ENCODE measurements at places on chromosomes 16 and 17. TPM values are rescaled to one million over a fixed set of nuclear protein-coding genes. Genes with fewer than 3 reads are reported as not detected.
A peak's percentile ranks its signal among the peaks of the same experiment; 100 is the strongest.

DNA sequence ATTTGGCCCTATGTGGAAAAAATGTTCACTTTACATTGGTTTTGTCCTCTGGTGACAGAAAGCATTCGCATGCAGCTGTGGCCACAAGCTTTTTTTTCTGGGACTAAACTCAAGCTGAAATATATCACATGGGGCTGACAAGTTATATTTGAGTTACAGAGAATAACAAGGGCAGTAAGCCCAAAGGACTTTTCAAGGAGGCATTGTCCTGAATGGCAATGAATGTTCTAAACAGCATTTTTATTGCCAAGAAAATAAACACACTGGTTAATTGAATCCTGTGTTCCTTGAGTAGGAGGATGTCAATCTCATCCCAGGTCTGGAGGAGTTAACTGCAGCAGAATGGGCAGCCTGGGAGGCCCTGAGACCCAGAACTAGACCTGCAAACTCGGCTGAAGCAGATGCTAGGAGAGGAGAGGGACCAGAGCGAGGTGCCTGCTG is 114.5 kb downstream of the COPRS start:
- no peaks in the 10 kb centered on the region for H3K4me1 ChIP-seq
- no peak overlapping the region for H3K27ac ChIP-seq
- no peak overlapping the region for H3K4me3 ChIP-seq
- no peak for DNase-seq

DNA sequence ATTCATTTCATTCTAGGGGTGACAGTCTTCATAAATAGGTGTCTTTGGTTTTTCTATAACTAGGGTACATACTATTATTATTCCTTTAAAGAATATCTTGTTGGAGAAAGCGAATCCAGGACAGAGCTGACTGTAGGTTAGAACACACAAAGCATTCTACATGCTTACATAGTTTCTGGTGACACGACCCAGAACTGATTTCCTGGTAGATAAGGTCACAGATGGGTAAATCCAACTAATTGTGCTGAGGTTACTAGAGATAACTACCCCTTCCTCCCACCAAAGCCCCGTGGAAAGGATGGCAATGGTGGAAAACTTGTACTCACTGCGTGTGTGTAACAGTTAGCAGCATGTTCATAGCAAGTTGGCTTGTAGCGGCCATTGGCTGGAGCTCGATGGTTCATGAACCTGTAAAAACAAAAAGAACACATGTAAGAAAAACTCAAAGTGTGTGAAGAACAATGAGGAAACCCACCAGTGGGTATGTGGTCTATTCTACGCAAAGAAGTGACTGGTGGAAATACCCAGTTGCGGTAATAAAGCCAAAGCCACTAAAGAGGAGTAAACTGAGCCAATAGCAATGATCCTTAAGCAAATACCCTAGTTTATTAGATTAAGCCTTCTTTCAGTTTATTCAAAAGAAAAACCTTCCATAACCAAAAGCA is 7.7 kb downstream of the MMD start:
- DNase-seq = no peak
- no peak overlapping the region for H3K27ac ChIP-seq
- H3K27me3 ChIP-seq = no peaks in the 10 kb centered on the region
- peaks cover 4% of the 10 kb centered on the region for H3K36me3 ChIP-seq
- no peak overlapping the region for H3K4me3 ChIP-seq
- no peaks in the 10 kb centered on the region for H3K4me1 ChIP-seq

- no peaks in the 10 kb centered on the region for H3K27me3 ChIP-seq
- H3K27ac ChIP-seq = no peak overlapping the region
- no peak overlapping the region for H3K4me3 ChIP-seq
- H3K4me1 ChIP-seq = no peaks in the 10 kb centered on the region
Observed at GRCh38 chr16:28218109-28218508, 6.3 kb upstream of the XPO6 start.

The KRTAP2-1 gene
- not detected for total RNA-seq

The NPIPA8 gene
- total RNA-seq = 4.8 TPM

DNA sequence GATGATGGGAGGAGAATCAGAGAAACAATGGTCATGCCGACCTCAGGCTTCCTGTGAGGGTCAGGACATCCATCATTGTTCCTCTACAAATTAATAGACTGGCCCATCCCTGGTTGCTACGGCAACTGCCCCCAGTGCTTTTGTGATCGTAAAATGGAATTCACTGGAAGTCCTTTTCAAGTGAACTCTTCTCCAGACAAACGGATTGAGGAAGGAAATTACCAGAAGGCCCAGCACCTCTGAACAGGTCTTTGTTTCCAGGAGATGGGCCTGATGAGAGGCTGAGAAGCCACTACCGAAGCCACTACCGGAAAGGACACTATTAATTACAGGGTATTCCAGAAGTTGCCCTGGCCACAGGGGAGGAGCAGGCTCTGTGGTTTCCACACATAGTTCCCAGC is 126.0 kb downstream of the MGAT5B start:
- DNase-seq = no peak
- H3K36me3 ChIP-seq = no peaks in the 10 kb centered on the region
- H3K27ac ChIP-seq = peak overlapping the region; percentile 32

GRCh38 chr17:56676810-56677209 is 83.3 kb downstream of the NOG start:
- H3K4me1 ChIP-seq = no peaks in the 10 kb centered on the region
- no peak overlapping the region for H3K27ac ChIP-seq
- H3K4me3 ChIP-seq = no peak overlapping the region
- peaks cover 14% of the 10 kb centered on the region for H3K27me3 ChIP-seq
- no peak for DNase-seq
- no peaks in the 10 kb centered on the region for H3K36me3 ChIP-seq

- no peaks in the 10 kb centered on the region for H3K36me3 ChIP-seq
- H3K27me3 ChIP-seq = no peaks in the 10 kb centered on the region
- no peaks in the 10 kb centered on the region for H3K4me1 ChIP-seq
Observed at GRCh38 chr17:8956465-8956902, 9.0 kb downstream of the PIK3R5 start.

- H3K4me3 ChIP-seq = no peak overlapping the region
- no peak for DNase-seq
- H3K36me3 ChIP-seq = no peaks in the 10 kb centered on the region
- H3K27ac ChIP-seq = no peak overlapping the region
- no peaks in the 10 kb centered on the region for H3K4me1 ChIP-seq
Observed at GRCh38 chr17:51493206-51493605, 232.9 kb downstream of the UTP18 start.

GRCh38 chr16:70378869-70379493 is 32.3 kb downstream of the DDX19A start:
- peaks cover 6% of the 10 kb centered on the region for H3K4me1 ChIP-seq
- H3K36me3 ChIP-seq = no peaks in the 10 kb centered on the region
- no peaks in the 10 kb centered on the region for H3K27me3 ChIP-seq
- no peak overlapping the region for H3K27ac ChIP-seq
- no peak for DNase-seq
- H3K4me3 ChIP-seq = no peak overlapping the region

The P2RX1 gene
- 11.2 TPM for total RNA-seq

DNA sequence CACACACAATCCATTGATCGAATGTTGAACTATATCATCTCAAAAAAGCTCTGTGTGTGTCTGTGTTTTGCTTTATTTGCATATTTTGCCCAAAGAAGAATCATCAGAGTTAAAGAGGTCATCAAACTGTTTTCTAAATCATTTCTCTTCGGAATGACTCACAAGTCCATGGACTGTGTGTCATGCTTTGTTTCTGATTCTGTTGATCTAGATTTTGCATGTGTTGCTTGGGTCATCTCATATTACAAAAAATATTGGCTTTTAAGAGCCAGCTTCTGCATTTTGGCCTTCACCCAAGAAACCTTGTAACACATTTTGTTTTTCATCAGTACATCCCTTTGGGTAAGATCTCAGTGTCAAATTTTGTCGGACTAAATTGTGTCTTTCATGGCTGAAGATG is 471.2 kb upstream of the HSBP1 start:
- no peaks in the 10 kb centered on the region for H3K36me3 ChIP-seq
- no peaks in the 10 kb centered on the region for H3K27me3 ChIP-seq
- H3K4me1 ChIP-seq = no peaks in the 10 kb centered on the region
- DNase-seq = no peak

DNA sequence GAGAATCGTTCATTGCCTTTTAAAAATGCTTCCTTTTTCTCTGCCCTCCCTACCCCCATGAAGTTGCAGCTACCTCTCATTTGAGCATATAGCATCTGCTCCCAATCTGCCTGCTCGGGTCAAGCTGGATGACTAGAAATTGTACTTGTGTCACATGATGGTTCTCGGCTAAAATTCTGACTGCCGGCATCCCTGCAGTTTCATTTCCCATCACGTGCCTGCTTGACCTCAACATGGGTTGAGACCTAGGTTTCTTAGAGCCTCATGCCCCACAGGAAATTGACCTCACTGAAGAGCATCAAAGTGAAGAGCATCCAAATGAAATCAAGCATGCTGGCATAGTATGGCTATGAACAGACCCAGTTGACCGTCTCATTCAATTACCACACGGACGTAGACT is 581.6 kb upstream of the PSMD7 start:
- no peaks in the 10 kb centered on the region for H3K4me1 ChIP-seq
- H3K36me3 ChIP-seq = no peaks in the 10 kb centered on the region
- no peak for DNase-seq

GRCh38 chr17:80397034-80397387 is 18.0 kb upstream of the ENDOV start:
- DNase-seq = no peak
- no peak overlapping the region for H3K4me3 ChIP-seq
- H3K27ac ChIP-seq = no peak overlapping the region
- H3K4me1 ChIP-seq = peaks cover 12% of the 10 kb centered on the region

The MSLN gene
- total RNA-seq = 19.4 TPM

- H3K36me3 ChIP-seq = no peaks in the 10 kb centered on the region
- no peak overlapping the region for H3K4me3 ChIP-seq
- no peak for DNase-seq
- no peak overlapping the region for H3K27ac ChIP-seq
- no peaks in the 10 kb centered on the region for H3K4me1 ChIP-seq
Observed at GRCh38 chr17:63240106-63240505, 206.0 kb downstream of the CYB561 start.

- no peak for DNase-seq
- peaks cover 26% of the 10 kb centered on the region for H3K4me1 ChIP-seq
- H3K27ac ChIP-seq = no peak overlapping the region
- no peaks in the 10 kb centered on the region for H3K36me3 ChIP-seq
Observed at GRCh38 chr17:6554871-6555330, 1.5 kb downstream of the PITPNM3 start.

The OTOA gene
- total RNA-seq = 0.13 TPM

GRCh38 chr17:64787921-64788271 is 125.8 kb upstream of the SMURF2 start:
- H3K27ac ChIP-seq = no peak overlapping the region
- H3K4me3 ChIP-seq = no peak overlapping the region
- no peaks in the 10 kb centered on the region for H3K27me3 ChIP-seq
- peaks cover 4% of the 10 kb centered on the region for H3K4me1 ChIP-seq
- H3K36me3 ChIP-seq = peaks cover 5% of the 10 kb centered on the region

DNA sequence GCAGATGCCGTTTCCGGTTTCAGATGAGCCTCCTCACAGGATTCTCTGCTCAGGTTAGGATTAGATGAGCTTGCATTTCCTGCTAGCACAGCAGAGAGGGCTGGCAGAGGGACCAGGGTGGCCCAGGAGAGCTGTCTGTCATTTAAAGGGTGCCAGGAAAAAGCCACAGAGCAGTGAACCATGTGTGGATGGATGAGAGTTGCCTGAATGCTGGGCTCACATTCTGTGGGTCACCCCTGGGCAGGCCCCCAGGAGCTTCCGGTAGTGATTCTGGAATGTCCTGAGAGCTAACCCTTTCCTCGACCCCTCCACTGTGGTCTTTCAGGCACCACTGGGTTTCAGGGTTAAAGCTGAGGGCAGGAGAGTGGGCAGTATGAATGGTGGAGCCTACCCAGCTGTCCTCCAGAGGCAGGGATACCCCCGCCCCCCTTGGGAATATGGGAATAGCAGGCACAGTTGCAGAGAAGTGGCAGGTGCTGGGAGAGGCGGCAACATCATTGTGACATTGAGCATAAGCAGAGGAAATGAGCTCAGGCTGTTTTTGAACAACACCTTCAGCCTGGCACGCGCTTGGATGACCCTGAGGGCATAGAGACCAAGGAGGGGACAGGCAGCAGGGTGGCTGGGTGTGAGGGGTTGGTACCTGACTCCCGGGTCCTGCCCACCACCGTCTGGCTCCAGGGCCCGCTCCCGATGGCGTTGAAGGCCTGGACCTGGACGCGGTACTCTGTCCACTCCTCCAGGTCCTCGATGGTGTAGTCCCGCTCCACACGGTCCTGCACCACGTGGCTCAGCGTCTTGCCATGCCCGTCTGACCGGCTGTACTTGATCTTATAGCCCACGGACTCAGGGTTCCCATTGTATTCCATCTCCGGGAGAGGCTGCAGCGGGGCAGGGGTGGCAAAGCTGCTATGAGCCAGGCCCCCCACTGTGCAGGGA is 83.0 kb upstream of the CDC42EP4 start:
- DNase-seq = peak; percentile 43
- no peak overlapping the region for H3K27ac ChIP-seq
- H3K36me3 ChIP-seq = no peaks in the 10 kb centered on the region

DNA sequence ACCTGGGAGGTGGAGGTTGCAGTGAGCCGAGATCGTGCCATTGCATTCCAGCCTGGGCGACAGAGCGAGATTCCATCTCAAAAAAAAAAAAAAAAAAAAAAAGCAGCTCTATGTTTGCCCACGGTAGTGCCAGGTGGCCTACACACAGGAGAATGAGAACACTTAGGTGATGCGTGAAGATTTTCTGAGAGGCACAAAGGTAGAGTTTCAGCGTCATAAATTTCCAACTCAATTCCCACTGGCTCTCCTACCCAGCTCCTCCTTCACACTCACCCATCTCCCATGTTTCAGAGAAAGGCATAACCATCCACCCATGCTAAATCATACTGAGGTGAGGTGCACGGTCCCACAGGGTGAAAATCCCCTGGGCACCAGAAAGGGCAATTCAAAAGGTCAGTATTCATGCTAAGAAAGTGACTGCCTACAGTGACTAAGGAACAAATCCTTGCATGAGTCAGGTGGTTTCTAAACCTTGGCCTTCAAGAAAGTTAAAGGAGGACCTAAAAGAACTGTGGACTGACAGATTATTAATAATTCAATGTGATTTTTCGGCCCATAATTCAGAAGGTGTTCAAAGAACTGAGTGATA is 4.8 kb downstream of the DCAKD start:
- H3K4me1 ChIP-seq = no peaks in the 10 kb centered on the region
- H3K36me3 ChIP-seq = no peaks in the 10 kb centered on the region
- no peak overlapping the region for H3K4me3 ChIP-seq
- H3K27ac ChIP-seq = no peak overlapping the region
- no peaks in the 10 kb centered on the region for H3K27me3 ChIP-seq

GRCh38 chr16:4172070-4172469 is 55.8 kb upstream of the ADCY9 start:
- no peak for DNase-seq
- no peaks in the 10 kb centered on the region for H3K36me3 ChIP-seq
- H3K4me3 ChIP-seq = no peak overlapping the region
- H3K27ac ChIP-seq = no peak overlapping the region
- no peaks in the 10 kb centered on the region for H3K27me3 ChIP-seq
- no peaks in the 10 kb centered on the region for H3K4me1 ChIP-seq

The BCAS3 gene
- 44.1 TPM for total RNA-seq

The KRT20 gene
- total RNA-seq = not detected

The SPNS3 gene
- total RNA-seq = 1.4 TPM

The CCDC144A gene
- total RNA-seq = 7.6 TPM

DNA sequence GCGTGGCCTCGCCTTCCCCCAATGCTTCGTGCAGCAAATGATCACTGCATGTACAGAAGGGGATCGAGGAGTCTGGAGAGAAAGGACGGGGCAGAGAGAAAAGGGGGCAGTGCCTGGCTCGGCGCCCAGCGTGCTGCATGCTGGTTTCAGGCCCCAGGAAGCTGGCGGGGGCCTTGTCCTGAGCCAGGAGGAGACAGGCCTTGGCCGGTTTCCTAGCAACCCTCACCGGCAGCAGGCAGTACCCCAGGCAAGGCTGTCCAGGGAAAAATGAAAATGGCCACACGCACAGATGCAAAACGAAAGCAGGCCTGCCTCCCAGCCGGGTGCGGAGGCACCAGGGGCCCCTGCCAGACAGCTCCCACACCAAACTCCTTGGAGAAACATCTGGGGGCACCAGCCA is 126.3 kb downstream of the ZFHX3 start:
- no peaks in the 10 kb centered on the region for H3K36me3 ChIP-seq
- DNase-seq = peak; percentile 63
